Anterior cingulate cortex (tissue), 58 donors: ENCODE measurements at places on chromosomes 13 and 19.
A peak's percentile ranks its signal among the peaks of the same experiment; 100 is the strongest.

- DNase-seq: no peak
Observed at GRCh38 chr13:51666374-51666773, 82.1 kb downstream of the WDFY2 start.

DNA sequence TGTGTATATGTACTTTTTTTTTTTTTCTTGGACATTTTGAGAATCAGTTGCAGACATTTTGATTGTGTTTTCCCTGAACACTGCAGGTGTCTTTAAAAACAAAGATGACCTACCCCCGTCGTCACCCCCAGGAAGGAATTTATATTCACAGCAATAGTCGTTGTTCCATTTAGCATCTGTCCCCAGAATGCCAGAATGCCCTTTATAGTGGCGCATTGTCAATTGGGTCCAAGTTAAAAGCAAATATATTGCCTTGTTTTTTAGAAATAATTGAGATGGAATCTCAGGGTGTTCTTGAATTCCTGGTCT, 1.8 kb upstream of the RNF225 start:
- DNase-seq: no peak

- DNase-seq: no peak
Observed at GRCh38 chr13:30159446-30159839, 147.9 kb downstream of the KATNAL1 start.

DNA sequence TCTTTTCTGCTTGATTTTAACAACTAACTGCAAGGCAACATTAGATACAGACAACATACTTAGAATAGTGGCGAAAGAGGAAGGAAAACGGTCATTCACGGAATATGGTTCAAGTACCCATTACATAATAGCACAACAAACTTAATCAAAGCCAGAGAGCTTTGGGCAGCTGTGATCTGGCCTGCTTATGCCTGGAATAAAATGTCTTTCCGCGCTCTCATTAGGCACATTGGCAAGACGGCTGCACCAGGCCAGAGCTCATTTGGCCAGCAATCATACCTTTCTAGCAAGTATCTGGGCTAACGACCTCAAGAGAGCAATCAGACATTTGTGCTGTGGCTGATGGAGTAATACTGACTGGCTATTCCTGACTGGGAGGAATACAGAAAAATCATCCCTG, 112.8 kb downstream of the NALCN start:
- DNase-seq: no peak

GRCh38 chr19:19447536-19448237, 42.2 kb downstream of the GATAD2A start:
- DNase-seq: no peak

GRCh38 chr19:40273469-40274360, 11.4 kb downstream of the AKT2 start:
- peak; percentile 45 for DNase-seq

DNA sequence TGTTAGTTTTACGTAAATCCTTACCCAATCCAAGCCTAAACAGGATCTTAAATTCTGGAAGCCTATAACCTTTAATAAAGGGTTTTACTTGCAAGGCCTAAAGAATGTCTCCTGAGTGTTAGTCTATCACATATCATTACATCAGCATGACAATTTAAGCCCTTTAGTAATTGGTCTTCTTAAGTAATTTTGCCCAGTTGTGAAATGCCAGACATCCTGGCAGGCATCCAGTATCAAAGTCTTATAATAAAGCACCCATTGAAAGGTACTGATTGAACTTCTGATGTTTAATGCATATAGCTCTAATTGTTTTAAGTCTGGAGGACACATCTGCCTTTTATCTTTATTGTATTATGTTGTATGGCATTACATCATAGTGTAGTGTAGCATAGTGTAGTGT, 1078.9 kb downstream of the SLITRK1 start:
- DNase-seq: no peak

DNA sequence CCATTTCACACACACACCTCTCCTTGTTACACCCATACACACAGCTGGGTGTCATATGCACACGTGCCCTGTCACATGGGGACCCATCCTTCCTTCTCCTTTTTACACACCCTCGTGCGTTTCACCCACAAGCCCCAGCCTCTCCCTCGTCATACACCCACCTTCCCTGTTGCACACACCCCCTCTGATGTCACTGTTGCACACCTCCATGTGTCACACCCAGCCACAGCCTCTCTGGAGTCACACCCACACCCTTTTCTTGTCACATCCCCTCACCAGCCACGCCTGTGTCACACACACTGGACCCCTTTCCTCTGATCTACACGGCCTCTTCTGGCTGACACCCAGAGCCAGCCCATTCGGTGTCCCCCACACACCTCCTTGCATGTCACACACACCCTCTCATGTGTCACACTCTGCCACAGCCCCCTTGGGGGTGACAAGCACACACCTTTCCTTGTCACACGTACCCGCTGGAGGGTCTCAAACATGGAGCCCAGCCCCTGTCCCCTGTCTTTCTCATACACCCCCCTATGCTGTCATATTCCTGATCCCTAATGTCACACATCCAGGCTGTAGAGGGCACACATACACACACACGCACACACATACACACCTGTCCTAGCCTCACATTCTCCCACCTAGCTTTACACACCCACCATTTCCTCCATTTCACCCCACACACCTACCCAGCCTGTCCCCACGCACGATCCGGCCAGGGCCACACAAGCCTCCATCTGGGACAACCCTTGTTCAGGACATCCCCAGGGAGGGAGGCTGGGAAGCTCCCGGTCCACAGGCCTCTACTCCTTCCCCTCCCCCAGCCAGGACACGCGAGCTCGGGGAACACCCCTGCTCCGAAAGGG, 1.4 kb downstream of the NOVA2 start:
- no peak for DNase-seq

DNA sequence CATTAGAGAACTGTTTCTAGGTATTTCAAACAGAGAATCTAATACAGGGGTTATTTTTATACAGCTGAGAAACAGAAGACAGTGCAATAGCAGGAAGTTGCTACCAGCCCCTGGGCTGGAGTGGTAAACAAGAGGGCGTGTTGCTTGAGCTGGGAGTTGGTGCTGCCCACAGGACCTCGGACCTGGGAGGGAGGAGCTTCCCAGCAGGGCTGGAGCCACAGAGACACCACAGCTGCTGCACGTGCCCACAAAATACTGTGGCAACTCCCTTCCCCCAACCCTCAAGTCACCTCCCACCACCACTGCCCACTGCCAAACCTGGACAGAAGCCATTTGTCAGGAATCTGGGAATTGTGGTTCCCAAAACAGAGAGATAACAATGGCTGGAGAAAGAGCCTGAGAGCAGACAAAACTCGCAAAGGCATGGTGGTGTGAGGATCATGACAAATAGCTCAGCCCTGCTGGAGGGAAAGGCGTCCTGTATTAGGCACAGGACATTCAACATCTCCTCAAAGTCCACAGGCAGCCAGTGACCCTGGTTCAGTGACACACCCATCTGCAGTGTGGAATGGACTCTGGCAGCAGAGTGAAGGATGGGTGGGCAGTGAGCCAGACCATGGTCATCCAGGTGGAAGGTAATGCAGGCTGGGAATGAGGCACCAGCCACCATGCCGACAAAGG, 57.2 kb downstream of the SPATA13 start:
- DNase-seq: no peak

DNA sequence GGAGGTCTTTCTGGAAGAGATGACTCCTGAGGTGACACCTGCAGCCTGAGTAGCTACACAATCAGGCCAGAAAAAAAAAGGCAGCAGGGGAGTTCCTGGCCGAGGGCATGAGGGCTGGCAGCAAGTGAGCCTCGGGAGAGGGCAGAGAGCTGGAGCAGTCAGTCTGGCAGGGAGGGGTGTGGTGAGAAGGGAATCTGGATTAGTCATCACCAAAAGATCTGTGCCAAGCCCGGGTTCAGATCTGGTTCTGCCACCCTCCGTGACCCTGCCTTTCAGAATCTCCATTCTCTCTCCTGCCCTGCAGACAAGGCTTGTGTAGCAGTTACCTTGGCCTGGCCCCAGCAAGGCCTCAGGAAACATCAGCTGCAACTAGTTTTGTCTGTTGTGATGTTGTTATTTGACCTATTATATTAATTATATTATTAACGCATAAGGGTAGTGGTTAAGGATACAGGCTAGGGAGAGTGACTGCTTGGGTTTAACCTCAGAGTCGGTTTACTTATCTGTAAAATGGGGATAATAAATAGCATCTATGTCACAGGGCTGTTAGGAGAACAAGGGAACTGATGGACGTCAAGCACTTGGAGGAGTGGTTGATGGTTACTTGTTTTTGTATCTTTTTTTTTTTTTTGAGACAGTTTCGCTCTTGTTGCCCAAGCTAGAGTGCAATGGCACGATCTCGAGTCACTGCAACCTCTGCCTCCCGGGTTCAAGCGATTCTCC, 2.7 kb upstream of the CAPNS1 start:
- DNase-seq: no peak

- no peak for DNase-seq
Observed at GRCh38 chr13:36752673-36753072, 66.3 kb upstream of the RFXAP start.

- DNase-seq: no peak
Observed at GRCh38 chr19:39405958-39406655, 540 bp upstream of the ZFP36 start.

- no peak for DNase-seq
Observed at GRCh38 chr13:112136095-112136494, 69.1 kb downstream of the SOX1 start.

DNA sequence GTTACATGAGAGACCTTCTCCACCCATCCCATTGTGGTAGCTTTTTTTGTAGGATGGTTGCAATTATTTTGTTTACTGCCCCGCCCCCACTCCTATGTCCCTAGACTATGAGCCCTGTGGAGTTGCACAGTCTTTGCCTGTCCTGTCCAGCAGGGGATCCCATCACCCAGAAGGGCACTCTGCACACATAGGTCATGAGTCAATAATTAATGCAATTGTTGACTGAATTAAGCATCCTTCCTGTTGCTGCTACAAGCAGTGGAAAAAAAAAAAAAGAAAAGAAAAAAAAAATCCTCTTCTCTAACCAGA, 14.2 kb downstream of the C19orf81 start:
- no peak for DNase-seq

DNA sequence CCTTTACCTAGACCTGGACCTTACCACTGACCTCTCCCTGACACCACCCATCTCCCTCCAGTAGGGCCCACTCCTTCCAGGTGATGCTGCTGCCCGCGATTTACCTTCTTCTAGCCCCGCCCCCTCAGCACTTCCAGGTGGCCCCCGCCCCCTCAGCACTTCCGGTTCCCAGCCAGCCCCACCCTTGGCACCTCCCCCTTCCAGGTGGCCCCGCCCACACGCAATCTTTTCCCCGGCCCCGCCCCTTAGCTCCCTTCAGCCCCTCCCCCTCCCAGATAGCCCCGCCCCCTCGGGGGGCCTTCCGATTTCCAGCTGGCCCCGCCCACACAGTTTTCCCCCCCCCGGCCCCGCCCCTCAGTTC, 586 bp downstream of the LIG1 start:
- peak; percentile 24 for DNase-seq

- no peak for DNase-seq
Observed at GRCh38 chr13:81821259-81821658, 1480.3 kb upstream of the SPRY2 start.

GRCh38 chr13:97004886-97005285, 10.6 kb upstream of the OXGR1 start:
- no peak for DNase-seq

DNA sequence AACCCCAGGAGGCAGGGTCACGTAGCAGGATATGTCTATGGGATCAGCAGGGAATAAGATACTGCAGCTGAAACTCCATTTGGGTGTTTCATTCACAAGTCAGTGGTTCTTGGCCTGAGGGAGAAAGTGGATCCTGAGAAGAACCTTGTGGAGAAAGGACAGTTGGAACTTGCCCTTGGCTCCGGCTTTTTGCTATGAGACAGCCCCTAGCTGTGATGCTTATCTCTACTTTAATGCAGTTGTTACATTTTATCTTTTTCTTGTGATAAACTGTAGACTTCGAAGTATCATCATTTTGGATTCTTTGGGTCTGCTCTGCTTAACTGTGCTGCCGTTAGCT, 6.0 kb upstream of the SCEL start:
- DNase-seq: no peak

GRCh38 chr19:40650749-40651305, 39.6 kb downstream of the NUMBL start:
- DNase-seq: no peak

DNA sequence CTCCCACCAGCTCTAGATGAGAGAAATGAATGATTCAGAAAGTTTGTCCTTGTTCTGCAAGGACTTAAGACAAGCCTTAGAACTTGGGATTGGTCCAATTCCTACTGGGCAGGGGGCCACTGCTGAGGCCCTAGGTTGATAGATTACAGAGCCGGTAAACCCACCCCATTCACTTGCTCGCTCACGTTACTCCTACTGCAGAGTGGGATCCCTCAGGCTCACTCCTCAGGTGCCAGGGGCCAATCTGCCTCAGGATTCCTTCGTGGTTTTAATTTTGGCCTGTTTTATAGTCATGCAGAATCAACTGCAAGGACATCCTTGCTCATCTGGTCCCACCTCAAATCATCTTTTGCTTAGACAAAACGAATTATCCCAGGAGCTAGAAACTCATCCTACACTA, 59.0 kb downstream of the SERP2 start:
- no peak for DNase-seq

DNA sequence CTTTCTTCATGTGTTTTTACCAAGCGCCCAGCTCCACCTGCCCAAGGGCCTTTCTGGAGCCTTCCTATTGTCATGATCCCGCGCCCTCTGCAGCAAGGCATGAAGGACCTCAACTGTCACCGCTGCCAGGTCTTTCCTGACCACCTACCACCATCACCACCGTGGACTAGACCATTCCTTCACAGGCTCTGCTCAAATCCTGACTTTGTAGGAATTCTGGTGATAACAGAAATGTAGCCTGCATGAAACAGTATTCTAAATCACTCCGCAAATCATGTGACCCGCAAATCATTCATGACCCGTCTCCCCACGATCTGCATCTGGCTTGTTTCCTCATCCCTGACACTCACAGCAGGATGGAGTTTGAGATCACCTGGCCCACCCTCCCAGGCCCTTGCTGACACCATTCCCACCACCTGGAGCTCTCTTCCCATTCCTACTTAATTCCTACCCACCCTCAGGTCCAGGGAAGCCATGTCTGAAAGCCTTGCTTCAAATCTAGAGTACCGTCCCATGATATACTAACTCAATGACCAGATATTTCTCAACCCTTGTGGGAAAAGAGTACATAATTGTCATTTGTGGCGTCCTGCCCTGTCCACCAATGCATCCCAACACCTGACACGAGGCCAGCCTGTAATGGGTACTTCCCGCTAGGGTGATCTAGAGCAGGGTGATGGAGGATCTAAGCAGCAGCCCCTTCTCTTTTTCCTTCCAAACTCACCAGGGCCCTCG, 1.3 kb downstream of the UBE2S start:
- DNase-seq: no peak
